ENCODE measurements at places on chromosomes 6 and 20. TPM values are rescaled to one million over a fixed set of nuclear protein-coding genes. Genes with fewer than 3 reads are reported as not detected.

MSH5 gene
- 11.6 TPM for total RNA-seq

DNA sequence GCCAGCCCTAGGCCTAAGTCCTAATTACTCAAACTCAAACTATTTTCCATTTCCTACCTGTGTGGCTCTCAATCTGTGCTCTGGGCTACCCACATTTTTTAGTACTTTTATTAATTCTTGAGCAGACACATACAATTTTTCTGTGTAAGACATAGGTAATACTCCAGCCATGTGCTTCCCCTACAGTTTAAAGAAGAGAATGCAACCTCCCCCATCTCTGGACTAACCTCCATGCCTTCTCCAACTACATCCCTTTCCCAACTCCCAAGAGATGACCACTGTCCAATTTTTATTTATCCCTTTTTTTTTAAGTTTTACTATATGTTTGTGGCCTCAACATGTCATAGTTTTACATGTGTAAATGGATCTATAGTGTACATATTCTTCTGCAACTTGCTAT lies 5.8 kb downstream of the HMGN4 start:
- no peak for DNase-seq

DAAM2 gene
- total RNA-seq = 30.3 TPM

KATNA1 gene
- 12.6 TPM for total RNA-seq

DNA sequence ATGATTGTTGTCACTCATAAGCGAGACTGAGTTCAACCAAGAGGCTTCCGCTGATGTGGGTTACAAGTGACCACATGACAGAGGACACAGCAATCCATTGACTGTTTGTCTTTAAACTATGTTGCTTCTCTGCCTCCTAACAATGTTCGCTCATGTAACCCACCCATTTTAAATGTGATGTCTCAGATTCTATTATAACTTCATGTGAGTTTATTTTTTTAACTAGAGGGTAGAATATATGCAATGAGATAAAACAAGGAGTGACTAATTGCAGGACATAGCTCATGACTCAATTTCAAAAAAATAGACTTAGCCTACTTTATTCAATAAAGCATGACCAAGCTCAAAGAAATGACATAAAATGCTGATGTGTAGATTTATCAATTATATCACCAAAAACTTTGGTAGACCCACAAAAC lies 119.2 kb upstream of the SASH1 start:
- DNase-seq = no peak

Measured in lung (tissue), 17 donors.